ENCODE measurements at places on chromosomes 5 and 9.

DNA sequence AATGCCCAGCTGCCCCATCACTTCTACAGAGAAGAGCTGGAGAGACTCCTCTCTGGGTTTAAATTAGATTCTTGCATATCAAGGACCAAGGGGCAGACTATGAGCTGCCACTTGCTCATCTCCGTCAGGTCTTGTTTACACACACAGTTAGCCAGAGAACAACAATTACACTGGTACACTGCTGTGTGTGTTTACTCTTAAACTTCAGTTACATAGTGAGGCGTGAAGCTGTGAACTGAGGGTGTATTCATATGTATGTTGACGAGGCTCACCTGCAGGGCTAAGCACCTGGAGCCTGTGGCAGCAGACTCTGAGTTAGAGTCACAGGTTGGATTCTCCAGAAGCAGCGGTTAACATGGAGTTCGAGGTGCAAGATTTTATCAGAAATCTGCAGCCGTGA is 155.4 kb upstream of the ANKH start:
- no peak for DNase-seq

DNA sequence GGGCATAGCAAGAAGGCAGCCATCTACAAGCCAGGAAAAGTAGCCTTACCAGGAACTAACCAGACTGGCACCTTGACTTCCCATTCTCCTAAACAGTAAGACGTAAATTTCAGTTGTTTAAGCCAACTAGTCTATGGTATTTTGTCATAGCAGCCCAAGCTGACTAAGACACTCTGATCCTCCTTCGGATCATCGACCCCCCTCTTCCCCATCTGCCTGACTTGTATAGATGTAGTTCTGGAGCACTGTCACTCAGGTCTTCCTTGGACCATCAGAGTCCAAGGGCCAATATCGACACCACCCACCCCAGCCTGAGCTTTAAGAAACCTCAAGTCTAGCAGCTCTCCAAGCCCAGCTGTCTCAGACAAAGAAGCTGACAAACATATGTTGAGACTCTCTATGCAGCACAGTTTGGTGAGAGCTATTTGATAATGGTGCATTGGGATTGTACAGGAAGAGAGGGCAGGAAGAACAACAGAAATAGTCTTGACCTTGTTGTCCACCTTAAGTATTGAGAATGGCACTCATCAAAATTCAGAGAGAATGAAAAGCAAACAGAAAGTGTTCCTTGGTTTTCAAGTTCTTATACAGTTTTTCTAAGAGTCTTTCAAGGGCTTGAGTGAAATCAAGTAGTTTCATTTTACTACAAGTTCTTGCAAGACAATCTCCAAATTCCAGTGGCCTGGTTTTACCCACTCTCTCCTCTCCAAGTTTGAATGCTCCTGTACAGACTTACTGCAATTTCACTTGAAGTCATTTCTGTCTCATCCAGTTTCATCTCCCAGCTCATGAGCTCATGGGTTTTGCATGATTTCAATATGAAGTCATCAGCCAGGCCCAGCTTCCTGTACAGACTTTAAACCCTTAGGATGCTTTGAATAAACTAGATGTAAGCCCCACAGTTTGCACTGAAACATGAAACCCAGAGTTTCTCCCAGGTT is 122.3 kb upstream of the RAI14 start:
- no peak for DNase-seq

GRCh38 chr9:131379056-131379455 is 14.8 kb upstream of the PRRC2B start:
- DNase-seq: no peak

DNA sequence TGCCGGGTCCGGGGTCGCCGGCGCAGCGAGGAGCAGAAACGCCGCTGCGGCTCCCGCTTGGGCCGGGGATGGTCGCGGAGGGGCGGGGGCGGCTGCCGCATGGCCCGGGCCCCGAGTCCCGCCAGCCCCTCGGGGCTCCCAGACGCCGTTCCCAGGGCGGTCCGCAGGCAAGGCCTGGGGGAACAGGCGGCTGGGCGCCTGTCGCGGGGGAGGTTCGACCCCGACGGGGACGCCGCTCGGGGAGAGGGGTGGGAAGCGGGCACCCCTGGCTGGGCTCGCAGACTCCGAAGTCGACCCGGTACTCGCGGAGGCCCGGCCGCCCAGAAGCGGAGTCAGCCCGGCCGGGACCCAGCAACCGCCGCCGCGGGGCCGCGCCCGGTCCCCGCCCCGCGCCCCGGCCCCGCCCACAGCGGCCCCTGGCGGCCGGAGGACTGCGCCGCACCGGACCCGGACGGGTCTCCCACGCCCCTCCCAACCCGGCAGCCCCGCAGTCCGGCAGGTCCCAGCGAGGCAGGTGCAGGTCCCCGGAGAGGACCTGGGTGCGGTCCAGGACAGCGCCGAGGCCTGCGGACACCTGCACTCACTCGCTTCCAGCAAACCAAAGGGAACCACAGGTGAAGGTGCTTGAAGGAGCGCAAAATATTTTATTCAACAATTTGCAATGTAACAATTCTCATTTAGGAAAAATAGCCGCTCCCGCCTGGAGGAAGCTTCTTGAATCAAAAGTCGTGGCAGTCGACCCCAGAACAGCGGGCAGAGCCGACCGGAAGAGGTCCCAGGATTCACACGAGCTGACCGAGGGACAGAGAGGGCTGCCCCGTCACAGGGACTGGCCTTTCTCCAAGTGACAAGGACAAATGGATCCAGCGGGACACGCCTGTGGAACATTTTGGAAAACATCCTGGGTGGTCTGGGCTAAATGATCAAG is at the start of gene INPP5E:
TSS of gene INPP5E (minus strand) at position 365 of the 928 bp plus-strand sequence. CDS start 426 bp downstream, outside the sequence.
- DNase-seq: peak; percentile 78

DNA sequence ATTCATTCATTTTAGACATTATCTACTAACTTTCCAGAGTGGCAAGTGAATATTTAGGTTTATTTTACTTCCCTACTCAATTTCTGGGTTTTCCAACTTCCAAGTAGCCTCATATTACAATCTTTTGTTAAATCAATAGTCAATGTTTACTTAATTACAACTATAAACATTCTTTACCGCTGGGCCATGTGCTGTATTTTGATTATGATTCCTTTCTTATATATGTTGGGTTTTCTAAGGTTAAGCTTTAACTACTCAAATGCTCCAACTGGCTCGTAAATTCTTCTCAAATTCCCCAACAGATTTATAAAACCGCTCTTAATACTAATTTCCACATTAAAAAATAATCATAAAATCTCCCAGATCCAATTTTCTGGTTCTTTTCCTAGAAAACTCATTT is 110.1 kb upstream of the ABCA1 start:
- no peak for DNase-seq

- DNase-seq: no peak
Observed at GRCh38 chr5:147743678-147744374, 38.7 kb downstream of the JAKMIP2 start.

- no peak for DNase-seq
Observed at GRCh38 chr9:136141682-136142413, 23.2 kb upstream of the TMEM250 start.

- no peak for DNase-seq
Observed at GRCh38 chr5:30063503-30063902, 1130.0 kb upstream of the CDH6 start.

DNA sequence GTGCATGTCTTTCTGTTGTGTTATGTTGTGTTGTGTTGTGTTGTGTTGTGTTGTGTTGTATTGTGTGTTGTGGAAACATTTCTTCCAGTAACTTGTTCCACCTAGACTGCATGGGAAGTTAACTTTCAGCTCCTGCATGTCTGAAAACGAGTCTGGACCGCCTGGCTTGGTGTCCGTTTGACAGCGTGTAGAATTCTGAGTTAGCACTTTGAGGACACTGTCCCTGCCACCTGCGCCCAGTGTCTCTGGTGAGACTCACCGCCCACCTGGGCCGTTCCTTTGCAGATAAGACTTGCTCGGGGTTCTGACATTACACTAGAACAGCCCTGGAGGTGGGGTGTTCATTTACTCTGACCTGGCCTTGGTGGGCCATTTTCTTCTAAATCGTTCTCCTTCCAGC is 42.0 kb downstream of the WNK2 start:
- DNase-seq: no peak

GRCh38 chr5:132463811-132464155 is 26.8 kb downstream of the IRF1 start:
- DNase-seq: no peak

GRCh38 chr9:84504360-84504759 is 163.8 kb upstream of the SLC28A3 start:
- no peak for DNase-seq

GRCh38 chr5:137148159-137148558 is 351.0 kb downstream of the SPOCK1 start:
- no peak for DNase-seq

GRCh38 chr5:15008476-15008875 is 136.9 kb upstream of the ANKH start:
- no peak for DNase-seq

DNA sequence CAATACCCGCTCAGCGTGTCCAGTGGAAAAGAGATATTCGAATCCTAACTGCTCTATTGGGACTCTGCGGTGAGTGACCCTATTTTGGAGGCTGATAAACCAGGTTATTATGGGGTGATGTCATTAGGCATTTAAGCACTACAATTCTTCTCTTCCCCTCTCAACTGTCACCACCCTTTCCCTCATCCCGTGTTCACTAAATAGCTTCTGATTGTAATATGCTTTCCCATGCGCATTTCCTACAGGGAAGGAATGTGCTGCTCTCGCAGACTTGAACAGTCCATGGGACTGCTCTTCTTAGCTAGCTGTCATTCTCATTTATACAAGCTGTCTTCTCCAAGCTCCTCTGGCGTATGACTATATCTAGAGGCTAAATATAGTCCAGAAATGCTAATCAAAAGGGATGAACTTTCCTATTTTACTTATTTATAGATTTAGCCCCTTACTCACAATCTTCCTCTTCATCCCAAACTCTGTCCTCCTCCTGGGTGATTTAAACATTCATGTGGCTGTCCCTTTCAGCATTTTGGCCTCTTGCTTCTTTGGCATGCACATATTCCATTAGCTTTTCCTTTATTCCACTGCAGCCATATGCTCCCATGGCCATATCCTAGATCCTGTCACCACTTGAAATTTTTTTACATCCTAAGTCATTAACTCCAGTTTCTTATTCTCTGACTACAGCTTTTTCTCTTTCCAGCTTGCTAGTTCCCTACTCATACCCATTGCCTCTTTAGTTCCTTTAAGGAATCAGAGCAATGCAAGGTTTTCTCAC is 39.6 kb upstream of the CSNK1G3 start:
- no peak for DNase-seq

- no peak for DNase-seq
Observed at GRCh38 chr9:34520505-34521385, 2.0 kb downstream of the ENHO start.

DNA sequence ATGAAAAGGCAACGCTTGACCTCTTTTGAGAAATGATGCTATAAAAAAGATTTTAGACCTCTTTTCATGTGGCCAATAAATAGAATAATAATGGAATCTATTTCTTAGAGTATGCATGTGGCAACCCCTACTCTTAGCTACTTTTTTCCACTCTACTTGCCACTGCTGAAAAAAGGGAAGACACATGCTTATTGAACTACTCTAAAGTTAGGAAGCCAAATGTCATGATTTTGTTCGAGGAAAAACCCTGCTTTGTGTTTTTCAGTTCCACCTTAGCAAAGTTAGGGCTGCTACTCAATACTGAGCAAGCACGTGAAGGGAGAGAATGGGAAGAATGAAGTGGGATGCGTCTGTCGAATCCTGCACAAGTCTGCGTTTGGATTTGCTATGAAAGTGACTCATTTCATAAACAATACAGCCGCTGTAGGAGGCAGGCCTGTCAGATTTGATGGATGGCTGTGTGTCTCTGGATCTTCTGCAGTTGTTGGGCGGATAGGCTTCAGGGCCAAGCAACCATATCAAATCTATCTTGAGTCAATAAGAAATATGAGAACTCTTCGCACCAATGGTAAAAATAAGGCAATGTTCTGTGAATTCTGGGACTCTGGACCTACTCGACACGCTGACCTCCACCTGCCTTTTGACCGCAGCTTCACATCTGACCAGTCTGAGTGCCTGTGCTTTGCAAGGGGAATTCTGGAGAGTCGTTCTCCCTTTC is 333.6 kb downstream of the PIK3R1 start:
- DNase-seq: no peak

GRCh38 chr5:31007672-31008071 is 185.8 kb upstream of the CDH6 start:
- no peak for DNase-seq

DNA sequence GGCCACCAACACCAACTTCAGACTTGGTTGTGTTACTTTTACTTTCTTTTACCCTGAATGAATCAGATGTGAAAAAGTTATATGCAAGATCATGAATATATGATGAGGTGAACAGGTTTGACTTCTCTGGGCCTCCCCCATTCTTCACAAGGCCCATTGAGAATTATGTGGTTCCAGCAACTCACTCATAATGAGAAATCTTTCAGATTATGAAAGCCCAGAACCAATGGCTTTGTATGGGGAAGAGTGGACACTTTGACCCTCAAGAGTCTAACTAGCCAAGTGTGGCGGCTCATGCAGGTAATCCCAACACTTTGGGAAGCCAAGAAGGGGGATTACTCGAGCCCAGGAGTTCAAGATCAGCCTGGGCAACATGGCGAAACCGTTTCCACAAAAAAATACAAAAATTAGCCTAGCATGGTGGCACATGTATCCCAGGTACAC is 16.1 kb upstream of the LNPEP start:
- no peak for DNase-seq

DNA sequence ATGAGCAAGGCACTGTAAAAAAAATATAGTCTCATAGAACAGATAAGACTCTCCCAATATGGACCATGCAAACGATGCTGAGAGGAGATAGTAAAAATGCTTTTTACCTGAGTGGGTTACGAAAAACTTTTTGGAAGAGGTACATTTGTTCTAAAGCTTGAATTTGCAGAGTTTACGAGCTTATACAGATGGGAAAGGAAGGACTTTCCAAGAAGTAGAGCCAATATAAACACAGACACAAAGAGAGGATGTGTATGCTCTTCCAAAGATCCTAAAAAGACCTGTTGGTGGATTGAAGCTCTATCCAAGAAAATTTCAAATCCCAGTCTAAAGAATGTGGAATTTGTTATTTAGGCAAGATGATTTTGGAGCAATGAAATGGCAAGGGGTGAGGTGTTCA is 127.1 kb upstream of the SLCO6A1 start:
- DNase-seq: no peak

- no peak for DNase-seq
Observed at GRCh38 chr9:122329597-122329996, 41.2 kb upstream of the PTGS1 start.

DNA sequence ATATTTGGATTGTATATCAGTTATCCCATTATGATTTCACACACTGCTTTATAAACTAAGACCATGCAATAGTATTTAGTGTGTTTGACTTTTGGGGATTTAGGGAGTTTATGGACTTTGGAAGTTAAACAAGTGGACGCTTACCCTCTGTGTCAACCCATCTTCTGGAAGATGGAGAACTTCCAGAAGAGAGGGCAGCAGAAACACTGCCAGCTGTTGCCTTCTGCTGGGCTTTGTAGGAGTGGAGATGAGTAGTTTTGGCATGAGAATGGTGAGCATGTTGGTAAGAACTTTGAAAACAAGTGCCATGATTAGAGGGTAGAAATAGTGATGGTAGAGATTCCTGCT is 2.2 kb downstream of the DNAJC25 start:
- DNase-seq: no peak

- no peak for DNase-seq
Observed at GRCh38 chr5:73883646-73884045, 257.6 kb downstream of the ARHGEF28 start.

Data from activated CD4-positive, alpha-beta T cell treated with anti-CD3 and anti-CD28 coated beads, Interleukin-2, amount 10 ng/mL, durations not matched to agents 7 days and 5 days (primary cell).